ENCODE measurements at places on chromosomes 1 and 21.

DNA sequence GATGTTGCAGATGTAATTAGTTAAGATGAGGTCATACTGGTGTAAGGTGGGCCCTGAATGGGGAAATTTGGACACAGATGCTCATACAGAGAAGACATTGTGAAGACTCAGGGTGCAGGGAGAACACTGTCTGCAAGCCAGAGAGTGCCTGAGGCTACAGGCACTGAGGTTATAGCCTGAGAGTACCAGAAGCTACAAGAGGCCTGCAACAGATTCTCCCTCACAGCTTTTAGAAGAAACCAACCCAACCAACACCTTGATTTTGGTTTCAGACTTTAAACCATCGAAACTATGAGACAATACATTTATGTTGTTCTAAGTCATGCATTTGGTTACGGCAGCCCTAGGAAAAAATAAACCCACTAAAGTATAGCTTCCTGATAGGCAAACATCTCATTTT lies 321.7 kb upstream of the USP25 start:
- DNase-seq, result no peak

- DNase-seq, result no peak
These were observed 55.7 kb upstream of the NADK start for GRCh38 chr1:1833916-1834325.

DNA sequence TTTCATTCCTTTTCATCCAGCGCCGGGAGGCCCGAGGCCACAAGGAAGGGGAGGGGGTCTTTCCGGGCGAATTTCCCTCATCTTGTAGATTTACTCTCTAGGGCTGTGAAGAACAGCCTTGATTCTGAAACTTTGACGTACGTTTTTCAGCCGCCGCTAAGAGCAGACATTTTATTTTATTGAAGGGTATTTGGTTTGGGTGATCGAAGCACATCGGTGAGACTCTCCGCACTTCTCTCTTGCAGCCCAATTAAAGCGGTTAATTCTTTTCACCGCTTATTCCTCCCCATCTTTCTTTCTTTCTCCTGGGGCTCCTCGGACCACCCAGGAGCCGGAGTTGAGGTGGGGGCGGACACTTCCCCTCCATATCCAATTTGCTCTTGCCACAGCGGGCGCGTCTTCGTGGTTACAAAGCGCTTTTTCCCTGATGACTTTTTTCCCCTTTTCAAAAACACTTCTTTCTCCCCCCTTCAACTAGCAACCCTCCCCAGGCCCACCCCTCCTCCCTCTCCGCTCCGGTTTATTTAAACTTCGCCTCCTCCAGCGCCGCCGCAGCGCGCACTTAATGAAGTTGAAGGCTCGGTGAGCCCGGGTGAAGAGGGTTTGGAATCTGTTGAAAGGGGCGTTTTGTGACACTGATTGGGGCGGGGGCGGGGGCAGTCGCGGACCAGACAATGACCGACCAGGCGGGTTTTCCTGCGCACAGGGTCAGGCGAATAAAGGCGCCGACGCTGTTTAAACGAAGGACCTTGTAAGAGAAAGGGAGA lies 5.9 kb downstream of the FOXD2 start:
- no peak for DNase-seq

- DNase-seq, result no peak
These were observed 449.9 kb downstream of the MATN1 start for GRCh38 chr1:30273456-30273855.

- no peak for DNase-seq
These were observed 59.8 kb upstream of the GNG12 start for GRCh38 chr1:67893126-67893495.

GRCh38 chr1:93143136-93143535 lies 37.1 kb downstream of the TMED5 start:
- no peak for DNase-seq

All from stimulated activated CD4-positive, alpha-beta T cell treated with anti-CD3 and anti-CD28 coated beads, TNF-alpha, amount 100 ng/mL, for 24 hours (primary cell).